Suppressor macrophage treated with lipopolysaccharide for 1 hour (primary cell): ENCODE measurements at places on chromosomes 7 and 10.

- peak; percentile 28 for DNase-seq
Measured at GRCh38 chr10:126014309-126014708, 117.9 kb downstream of the FANK1 start.

DNA sequence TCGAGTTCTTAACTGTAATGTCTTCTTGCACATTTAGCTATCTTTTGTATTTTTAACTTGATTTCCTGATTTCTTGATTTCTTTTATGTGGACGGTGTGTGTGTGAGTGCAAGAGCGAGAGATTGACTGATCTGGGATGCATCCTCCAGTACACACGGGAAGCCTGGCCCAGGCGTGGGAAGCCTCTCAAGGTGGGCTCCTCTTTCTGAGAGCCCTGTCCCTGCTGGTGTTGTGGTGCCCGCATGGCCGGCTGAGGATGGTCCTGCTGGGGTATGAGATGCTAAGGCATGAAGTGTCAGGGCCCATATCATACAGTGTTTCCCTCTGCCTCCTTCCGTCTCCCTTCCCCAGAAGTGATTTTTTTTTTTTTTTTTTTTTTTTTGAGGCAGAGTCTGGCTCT, 130.8 kb upstream of the TCERG1L start:
- DNase-seq, result no peak

- DNase-seq, result no peak
Measured at GRCh38 chr10:93300288-93300917, 181.7 kb downstream of the MYOF start.

GRCh38 chr10:62083412-62084267, 182.1 kb downstream of the ARID5B start:
- peak; percentile 49 for DNase-seq

DNA sequence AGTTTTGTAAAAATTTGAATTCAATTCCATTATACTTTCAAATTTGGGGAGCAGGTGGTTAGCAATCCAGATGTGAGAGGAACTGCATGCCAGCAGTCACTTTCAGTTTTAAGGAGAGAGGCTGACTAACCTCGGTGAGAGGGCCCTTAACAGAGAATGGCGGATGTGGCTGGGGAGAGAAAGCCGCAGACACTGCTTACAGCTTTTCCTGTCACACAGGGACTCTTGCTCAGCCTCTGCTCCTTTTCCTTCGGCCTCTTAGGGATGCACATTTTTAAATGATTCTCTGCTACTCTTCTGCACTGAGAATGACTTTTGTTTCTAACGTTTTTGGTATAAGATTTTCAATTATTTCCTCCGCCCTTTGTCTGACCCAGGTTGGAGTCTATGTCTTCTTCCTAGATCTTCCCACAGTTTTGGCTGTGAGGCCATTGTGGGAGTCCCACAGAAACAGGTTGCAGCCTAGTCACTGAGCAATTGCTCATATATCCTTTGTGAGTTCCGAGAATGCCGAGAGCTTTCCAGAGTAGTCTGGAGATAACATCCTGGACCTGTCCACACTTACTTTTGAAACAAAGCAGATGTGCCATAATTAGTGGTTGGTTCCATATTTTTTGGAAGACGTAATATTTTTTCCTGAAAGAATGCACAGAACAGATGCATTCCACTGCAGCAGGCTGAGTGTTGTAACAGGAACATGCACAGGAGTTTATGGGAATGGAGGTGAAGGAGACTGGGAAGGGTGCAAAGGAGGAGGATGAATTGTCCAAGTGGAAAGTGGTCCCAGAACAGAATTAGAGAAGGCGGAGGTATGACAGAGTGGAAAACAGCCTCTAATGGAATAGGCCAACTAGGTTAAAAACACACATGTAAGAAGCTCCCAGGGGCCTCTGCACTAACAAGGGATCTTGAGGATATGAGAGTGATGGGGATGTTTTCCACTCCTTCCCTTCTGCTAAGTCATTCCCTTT, 168.0 kb upstream of the ZNF32 start:
- DNase-seq, result peak; percentile 30

DNA sequence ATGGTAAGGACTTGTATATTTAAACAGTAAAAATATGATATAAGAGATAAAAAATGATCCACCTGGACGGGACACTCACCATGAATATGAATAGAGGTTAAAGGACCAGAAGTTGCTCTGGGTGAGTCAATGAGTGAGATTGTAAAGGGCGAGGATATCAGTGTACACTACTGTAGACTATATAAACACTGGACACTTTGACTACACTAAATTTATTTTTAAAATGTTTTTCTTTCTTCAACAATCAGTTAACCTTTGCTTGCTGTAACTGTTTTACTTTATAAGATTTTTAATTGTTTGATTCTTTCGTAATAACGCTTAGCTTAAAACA, 202.8 kb downstream of the VTI1A start:
- DNase-seq, result no peak

GRCh38 chr10:104066945-104067344, 18.7 kb downstream of the COL17A1 start:
- DNase-seq, result no peak

DNA sequence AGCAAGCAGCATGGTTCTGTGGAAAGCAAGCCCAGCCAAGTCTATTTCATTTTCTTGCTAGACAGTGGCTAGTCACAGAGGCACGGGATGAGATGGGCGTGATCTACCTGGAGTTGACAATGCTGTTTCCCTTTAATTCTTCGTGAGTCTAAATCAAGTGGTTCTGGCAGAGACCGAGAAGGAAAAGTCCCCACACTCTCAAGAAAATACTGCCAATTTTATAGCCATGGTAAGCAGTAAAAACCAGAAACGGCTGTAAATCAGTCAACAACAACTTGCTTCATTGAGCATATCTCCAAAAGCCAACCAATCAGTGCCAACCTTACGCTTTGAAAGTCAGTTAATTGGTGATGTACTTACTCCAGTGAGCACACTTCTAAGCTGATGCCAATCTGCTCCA, 223.4 kb downstream of the SEC23IP start:
- no peak for DNase-seq

DNA sequence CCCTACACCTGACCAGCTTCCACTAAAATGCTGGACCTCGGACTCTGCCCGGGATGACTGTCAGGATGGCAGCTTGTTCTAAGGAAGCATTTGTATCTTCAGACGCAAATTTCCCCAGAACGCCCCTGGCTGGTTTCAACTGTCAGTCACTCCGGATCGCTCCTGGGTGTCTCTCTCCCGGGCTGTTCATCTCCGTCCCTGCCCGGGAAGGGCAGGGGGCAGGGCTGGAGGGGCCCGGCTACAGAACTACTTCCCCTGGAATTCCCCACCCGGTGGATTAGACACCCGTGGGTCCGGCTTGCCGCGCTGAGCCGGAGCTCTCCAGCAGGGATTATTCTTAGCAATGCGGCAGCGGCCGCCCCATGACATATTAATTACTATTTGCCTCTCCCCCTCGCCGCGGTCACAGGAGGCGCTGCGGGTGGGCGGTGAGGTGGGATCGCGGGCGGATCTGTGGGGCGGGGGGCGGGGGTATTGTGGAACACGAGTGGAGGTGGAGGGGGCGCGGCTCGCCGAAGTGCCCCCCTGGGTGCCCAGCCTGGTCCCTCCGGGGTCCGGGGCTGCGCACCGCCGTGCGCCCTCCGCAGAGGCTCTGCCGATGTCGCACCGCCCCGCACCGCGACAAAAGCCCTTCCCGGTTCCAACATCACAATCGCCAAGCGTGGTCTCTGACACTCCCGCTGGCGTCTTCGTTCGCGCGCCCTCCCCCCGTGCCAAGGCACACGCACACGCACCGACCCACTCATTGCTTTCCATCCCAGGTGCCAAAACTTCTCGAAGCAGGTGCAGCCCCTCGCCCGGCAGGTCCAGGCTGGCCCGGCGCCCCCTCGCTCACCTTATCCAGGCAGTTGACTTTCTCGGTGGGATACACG, 276.1 kb upstream of the NEBL start:
- DNase-seq, result no peak

DNA sequence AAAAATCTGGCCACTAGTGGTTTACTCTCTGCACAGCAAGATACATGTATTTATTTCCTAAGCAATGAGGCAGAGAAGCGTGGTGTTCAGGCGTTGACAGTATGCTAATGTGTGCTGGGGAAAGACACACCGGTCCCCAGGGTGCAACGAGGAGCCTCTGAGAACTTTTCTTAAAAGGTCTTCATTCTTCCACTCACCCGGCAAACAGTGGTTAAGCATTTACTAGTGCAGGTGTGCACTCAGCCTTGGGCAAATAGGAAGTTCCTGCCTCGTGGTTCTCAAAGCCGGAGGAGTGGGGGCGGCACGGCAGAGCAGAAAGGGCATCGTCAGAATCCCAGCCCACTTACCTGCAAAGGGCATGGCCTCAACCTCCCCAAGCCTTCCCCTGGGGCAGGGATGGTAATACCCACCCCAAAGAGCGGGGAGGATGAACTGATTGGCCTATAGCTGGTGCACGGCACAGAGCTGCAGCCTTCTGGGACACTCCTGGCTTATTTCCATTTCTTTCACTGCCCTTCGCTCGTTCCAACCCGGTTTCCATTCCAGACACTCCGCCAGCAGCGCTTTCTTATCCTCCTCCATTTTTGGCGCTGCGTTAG, 184.3 kb upstream of the CTBP2 start:
- DNase-seq, result no peak

DNA sequence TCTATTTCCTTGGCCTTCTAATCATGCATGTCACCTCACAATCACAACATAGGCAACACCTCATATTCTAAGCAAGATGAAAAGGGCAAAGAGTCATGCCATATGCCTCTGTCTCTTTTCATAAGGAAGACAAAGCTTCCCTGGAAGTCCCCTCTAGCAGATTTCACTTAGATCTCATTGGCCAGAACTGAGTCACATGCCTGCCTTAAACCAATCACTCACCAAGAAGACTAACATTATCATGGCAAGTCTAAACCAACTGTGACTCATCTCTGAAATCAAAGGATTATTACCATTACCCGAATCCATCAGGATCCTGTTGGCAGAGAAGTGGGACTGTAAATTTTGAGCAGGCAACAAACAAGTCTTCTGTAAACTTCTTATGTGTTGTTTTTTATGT, 27.8 kb downstream of the CAV1 start:
- peak; percentile 3 for DNase-seq

DNA sequence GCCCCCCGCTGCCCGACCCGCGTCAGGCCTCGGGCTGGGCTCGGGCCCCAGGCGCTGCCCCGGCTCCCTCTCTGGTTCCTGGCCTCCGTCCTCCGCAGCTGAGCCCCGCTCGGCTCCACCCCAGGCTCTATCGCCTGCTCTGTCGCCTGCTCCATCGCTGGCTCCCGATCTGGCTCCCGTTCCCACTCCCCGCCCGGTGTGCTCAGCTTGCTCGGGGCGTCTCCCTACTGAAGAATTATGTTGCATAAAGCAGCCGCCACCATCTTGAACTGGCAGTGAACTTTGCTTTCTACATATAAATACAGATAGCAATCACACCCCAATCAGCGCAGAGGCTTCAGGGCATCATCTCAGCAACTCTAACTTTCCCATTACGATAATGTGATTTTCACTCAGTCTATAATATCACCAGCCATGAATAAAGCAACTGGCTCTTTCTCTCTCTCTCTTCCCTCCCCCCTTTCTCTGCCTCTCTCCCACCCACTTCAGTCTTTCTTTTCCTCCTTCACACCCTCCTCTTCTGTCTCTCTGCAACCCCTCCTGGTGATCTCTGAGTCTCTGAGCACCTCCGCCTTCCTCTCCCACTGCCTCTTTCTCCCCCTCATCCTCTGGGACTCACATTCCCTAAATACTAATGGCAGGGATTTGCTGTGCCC, 43.3 kb upstream of the BTRC start:
- DNase-seq, result no peak

- DNase-seq, result peak; percentile 23
Measured at GRCh38 chr7:117715784-117716445, 157.3 kb downstream of the CTTNBP2 start.

- no peak for DNase-seq
Measured at GRCh38 chr10:132149917-132150316, 36.8 kb upstream of the DPYSL4 start.

DNA sequence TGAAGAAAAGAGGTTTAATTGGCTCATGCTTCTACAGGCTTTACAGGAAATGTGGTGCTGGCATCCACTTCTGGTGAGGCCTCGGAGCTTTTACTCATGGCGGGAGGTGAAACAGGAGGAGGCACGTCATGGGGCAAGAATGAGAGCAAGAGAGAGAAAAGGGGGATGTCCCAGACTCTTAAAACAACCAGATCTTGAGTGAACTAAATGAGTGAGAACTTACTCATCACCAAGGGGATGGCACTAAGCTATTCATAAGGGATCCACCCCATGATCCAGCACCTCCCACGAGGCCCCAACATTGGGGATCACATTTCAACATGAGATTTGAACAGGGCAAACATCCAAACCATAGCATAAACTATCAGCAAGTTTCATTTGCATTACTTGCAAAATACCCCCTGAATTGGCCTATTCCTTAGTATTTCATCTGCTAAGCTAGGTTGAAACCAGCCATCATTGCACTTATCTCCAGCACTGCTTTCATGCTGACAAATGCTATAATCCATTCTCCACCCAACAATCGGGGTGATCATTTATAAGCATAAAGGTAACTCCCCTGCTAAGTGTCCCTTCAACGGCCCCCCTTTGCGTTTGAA, 179.0 kb downstream of the NOC3L start:
- DNase-seq, result no peak

DNA sequence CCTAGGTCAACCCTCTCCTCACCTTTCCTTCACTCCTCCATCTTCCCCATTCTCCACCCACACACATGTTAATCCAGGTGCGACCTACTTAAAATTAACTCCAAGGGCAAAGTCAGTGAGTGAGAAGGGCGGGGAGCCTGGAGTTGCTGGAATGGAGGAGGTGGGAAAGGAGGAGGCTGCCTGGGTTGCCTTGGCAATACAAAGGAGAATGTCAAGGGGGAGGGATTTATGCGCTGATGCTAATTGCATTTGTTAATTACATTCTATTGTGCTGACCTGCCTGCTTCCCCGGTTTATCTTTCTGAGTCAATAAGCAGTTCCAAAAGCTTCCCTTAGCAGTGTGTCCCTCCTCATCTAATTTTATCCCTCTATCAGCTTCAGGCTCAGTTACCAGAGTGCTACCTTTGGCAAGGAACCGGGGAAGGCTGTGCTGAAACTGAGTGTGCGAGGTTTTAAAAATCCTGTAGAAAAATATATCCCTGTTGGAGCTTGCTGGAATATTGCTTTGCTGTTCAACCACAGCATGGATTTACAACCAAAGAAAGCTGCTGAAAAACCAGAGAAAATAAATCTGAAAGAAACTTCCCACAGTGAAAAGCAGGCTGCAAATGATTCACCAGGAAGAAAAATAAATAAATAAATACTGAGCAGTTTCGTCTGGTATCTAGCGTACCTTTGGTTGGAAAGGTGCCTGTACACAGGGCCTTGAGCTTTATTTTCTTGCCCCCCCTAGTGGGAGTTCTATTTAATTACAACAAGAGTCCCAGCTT, 113.2 kb upstream of the DGKB start:
- peak; percentile 53 for DNase-seq

- DNase-seq, result no peak
Measured at GRCh38 chr10:30190577-30191552, 131.5 kb upstream of the JCAD start.

DNA sequence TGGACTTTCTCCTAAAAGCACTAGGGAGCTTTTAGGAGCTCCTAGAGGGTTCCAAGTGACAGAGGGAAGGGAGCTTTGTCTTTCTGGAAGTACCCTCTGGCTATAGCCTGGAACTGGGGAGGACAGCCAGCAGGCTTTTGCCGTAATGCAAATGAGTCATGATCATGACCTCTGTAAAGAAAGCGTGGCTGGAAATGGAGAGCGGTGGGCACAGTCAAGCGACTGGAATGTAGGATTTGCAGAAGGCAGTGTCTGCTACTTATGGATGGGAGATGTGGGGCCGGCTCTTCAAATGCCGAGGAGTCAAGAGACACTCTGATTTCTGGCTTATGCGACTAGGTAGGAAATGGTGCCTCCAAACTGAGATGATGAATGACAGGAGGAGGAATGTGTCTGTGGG, 34.6 kb upstream of the PLPP4 start:
- DNase-seq, result no peak
